H1 (cell line): ENCODE measurements at places on chromosomes 16 and 17. TPM values are rescaled to one million over a fixed set of nuclear protein-coding genes. Genes with fewer than 3 reads are reported as not detected.

TMC5 gene
- total RNA-seq: 1.8 and 3.9 TPM in 2 replicates

EFNB3 gene
- 15.0 and 16.0 TPM in 2 replicates for total RNA-seq

PRCD gene
- total RNA-seq: 1.4 and 2.1 TPM in 2 replicates

CAMKK1 gene
- 7.6 and 8.5 TPM in 2 replicates for total RNA-seq

DCXR gene
- 96.3 and 110 TPM in 2 replicates for total RNA-seq
